ENCODE measurements at places on chromosomes 2 and 18.

DNA sequence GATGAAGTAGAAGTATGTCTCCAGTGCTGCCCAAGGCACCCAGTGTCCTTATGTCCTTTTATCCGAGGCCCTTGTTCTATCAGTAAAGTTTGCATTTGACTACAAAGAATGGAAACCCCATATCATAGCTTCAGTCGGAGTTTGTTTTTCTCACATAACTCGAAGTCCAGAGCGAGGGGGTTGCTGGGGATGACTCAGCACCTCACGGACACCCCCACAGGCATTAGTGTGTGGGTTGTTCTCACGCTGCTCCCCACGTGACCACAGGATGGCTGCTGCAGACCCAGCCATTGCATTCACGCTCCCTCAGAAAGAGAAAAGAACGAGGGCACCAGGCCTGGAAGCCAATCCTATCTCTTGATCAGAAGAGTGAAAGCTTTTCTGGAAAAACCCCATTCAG, 27.8 kb downstream of the SALL3 start:
- no peak for DNase-seq

DNA sequence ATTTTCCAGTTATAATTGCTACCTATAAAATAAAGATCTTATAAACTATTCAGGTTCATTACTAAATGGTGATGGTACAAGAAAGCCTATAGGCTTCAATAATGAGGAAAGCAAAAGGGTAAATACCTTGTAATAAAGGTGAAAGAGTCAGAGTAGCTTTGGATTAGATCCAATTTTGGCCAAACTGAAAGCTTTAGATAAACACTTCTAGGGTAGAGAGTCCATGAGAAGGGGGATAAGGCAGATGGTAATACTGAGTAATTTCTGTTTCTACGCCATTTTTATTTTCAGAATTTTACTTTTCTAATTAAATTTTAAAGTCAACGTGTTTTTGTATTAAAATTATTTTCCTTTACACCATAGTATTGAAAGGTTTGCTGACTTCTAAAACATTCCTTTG, 9.4 kb downstream of the CASP8 start:
- no peak for DNase-seq

- no peak for DNase-seq
These were observed 31.9 kb downstream of the UXS1 start for GRCh38 chr2:106161938-106162820.

- DNase-seq = no peak
These were observed 127.1 kb downstream of the DOCK10 start for GRCh38 chr2:224915136-224915535.

GRCh38 chr2:187956906-187957534, 334.7 kb upstream of the GULP1 start:
- DNase-seq = no peak

DNA sequence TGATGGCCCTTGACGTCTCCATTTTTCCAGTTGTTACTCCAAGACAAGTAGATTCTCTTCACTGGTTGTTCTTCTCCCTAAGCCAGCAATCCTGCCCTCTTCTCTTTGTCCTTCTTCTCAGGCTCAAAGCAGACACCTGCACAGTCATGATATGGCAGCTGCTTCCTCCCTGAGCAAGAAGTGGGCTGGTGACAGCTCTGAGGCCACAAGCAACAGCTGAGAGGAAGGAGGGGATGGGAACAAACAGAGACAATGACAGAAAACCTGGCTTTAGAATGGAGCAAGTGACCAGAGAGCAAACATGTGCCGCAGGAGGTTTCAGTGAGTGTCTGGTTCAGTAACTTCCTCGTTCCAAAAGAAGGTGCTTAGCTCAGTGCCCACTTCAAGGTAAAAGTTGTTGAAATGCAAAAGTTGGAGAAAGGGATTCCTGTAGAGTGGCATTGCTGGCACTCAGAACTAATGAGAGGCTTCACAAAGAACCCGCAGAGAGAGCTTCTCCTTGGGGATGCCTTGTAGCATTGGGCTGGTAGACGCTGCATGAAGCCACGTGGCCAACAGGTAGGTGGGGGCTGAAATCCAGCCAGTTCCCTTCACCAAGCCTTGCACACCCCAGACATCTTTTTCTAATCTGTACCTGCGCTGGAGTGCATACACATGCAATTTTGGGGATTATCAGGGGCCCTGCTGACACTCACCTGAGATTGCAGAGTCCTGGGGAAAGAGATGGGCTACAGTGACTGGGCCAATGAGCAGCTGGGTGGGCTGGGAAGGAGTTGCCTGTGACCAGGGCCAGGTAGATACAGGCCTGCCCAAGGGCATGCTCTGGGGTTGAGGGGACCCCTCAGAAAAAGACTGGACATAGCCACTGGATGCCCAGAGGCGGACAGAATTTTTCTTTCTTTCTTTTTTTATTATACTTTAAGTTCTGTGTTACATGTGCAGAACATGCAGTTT, 153.3 kb upstream of the RAB12 start:
- DNase-seq = no peak
